ENCODE measurements at places on chromosomes 6 and 20.

GRCh38 chr6:166293731-166294584 lies 14.2 kb downstream of the PRR18 start:
- no peak for DNase-seq

GRCh38 chr6:87308970-87309369 lies 13.4 kb upstream of the SMIM8 start:
- no peak for DNase-seq

- DNase-seq = no peak
Observed at GRCh38 chr6:111776236-111777221, 96.7 kb downstream of the FYN start.

DNA sequence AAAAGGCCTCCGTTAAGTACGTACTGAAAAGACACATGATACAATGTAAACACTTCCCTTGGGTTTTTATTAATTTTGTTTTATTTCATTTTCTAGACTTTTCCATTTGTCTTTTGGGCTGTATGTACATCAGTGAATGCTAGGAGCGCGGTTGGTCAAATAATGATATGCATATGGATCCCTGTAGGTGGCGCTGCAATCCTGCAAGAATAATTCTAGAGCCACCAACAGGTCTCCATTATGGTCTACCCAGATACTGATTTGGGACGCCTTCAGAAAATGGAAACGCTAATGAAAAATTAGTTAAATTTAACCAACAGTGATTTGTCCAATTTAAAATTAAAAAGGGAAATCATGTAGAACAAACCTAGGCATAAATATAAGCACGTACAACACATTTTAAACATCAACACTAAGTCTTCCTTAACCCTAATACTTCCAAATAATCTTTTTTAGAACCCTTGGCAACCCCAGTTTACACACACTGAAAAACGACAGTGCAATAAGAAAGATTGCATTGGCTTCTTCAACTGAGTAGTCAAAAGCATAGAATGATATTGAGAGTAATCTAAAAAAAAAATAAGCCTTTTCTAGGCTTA lies 433.5 kb downstream of the RFPL4B start:
- DNase-seq = no peak

DNA sequence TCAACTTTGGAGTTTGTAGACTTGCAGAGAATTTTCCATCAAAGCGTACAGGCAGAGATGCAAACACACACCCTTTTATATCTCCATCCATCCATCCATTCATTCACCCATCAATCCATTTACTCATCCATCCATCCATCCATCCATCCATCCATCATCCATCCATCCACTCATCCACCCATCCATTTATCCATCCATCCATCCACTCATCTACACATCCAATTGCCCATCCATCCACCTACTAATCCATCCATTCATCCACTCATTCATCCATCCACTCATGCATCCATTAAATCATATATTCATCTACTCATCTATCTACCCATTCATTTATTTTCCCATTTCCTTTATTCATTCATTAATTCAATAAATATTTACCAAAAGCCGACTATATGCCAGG lies 52.1 kb downstream of the KCNB1 start:
- no peak for DNase-seq

GRCh38 chr6:13304580-13305260 lies 23.6 kb downstream of the TBC1D7 start:
- no peak for DNase-seq

- DNase-seq = no peak
Observed at GRCh38 chr6:72721346-72721745, 99.5 kb downstream of the KCNQ5 start.

DNA sequence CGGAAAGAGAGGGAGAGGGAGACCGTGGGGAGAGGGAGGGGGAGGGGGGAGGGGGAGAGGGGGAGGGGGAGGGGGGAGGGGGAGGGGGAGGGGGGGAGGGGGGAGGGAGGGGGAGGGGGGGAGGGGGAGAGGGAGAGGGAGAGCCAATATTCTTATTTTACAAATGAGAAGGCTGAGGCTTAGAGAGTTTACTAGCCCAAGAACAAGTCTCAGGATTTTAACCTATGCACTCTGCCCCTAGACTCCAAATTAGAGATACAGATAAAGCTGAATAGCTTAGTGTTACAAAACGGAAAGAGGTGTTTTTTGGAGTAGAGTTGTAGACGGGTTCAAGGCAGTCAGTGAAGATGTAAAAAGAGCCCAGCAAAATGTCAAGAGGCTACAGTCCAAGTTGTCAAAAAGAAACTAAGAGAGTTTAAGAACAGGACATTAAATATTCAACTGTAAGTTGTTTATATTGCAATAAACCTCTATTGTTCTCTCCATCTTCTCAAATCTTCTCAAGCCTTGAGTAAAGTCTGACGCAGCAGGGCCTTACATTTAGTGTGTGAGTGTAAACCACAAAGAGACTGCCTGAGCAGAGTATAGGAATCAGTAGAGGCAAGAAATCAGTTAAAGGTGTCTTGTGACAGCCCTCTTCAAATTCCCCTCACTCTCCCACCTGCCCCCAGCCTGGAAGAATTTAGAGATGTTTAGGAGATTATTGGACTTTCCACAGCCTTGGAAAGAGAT lies 34.9 kb upstream of the AKIRIN2 start:
- no peak for DNase-seq

GRCh38 chr6:129744201-129744879 lies 34.4 kb upstream of the ARHGAP18 start:
- no peak for DNase-seq
